ENCODE measurements at places on chromosomes 4 and X.

GRCh38 chrX:150459196-150459595, 96.1 kb downstream of the MAMLD1 start:
- no peak for DNase-seq

GRCh38 chr4:82380344-82380743, 6.6 kb upstream of the HNRNPD start:
- DNase-seq: no peak

GRCh38 chr4:151227172-151227571, 49.8 kb upstream of the PRSS48 start:
- no peak for DNase-seq

DNA sequence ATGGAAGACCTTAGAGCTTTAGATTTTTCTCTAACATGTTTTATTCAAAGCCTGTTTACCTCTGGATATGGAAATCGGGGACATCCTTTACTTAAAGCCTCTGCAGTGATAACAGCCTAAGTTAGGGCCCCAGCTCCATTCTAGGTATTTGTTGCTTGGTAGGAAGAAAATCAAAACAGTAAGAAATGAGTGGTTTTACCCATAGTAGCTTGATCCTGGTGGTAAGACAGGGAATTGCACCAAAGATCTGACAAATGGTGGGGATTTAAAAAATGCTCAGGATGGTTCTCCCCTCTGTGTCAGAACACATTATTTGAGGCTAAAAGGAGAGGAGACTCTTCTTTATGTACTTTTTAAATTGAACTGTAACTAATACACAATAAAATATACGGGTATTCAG, 52.4 kb downstream of the AFF2 start:
- no peak for DNase-seq

DNA sequence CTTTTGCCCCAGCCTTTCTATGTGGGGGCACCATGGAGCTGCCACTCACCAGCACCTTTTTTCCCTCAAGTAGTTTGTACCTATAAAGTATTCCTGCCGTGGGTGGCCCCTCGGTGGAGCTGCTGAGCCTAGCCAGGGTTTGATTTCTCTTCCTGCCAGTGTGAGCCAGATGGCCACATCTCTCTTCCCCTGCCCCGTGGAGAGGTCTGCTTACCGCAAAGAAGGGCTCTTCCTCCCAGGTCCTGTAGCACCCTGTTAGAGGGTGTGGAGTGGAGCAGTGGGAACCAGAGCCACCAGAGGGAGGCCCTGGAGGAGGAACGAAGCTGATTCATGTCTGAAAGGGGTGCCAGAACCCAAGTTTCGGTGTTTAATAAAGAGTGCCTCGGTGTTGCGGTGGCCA, 95.4 kb downstream of the PTTG2 start:
- no peak for DNase-seq

GRCh38 chrX:12977761-12978204, 2.9 kb downstream of the TMSB4X start:
- DNase-seq: no peak

DNA sequence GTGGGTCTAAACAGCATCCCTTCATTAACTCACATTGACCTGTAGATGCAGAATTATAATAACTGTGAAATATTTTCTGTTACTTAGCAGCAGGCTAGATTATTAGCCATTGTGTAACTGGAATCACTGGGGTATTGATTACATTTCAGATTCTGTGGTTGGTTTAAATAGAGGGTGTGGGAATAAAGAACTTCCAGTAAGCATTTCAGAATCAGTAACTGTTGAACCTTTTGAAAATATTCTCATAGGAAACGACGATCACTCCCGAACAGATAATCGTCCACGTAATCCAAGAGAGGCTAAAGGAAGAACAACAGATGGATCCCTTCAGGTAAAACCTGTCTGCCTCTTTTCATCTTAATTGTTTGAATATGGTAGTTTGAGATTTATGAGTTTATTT, 33.6 kb downstream of the FMR1 start:
- DNase-seq: no peak

- DNase-seq: no peak
Observed at GRCh38 chr4:112519689-112520597, 4.0 kb upstream of the NEUROG2 start.

DNA sequence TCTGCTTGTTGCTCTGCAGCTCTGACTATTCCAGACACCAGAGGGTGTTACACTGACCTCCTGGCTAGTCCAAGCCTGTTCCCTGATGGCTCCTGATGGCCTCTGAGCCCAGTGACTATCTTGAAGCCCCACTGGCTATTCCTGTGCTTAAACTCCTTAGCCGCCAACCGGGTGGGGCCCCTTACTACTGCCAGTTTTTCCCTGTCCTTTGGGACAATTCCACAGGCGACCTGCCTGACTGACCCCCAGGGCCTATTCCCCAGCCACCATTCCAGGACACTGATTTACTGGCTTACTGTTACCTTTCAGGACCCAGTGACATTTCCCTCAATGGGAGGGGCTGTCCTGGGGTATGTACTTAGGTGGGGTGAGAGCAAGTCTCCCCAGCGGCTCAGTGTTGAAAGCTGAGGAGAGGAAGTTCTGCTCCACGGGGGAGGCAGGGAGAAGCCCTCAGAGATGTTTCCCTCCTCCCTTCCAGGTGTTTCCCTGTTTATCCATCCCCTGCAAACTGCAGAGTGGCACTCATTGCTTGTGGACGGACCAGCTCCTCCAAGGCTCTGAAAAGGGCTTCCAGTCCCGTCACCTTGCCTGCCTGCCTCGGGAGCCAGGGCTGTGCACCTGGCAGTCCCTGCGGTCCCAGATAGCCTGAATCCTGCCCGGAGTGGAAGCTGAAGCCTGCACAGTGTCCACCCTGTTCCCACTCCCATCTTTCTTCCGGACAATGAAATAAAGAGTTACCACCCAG, 4.0 kb downstream of the TIMP1 start:
- no peak for DNase-seq

DNA sequence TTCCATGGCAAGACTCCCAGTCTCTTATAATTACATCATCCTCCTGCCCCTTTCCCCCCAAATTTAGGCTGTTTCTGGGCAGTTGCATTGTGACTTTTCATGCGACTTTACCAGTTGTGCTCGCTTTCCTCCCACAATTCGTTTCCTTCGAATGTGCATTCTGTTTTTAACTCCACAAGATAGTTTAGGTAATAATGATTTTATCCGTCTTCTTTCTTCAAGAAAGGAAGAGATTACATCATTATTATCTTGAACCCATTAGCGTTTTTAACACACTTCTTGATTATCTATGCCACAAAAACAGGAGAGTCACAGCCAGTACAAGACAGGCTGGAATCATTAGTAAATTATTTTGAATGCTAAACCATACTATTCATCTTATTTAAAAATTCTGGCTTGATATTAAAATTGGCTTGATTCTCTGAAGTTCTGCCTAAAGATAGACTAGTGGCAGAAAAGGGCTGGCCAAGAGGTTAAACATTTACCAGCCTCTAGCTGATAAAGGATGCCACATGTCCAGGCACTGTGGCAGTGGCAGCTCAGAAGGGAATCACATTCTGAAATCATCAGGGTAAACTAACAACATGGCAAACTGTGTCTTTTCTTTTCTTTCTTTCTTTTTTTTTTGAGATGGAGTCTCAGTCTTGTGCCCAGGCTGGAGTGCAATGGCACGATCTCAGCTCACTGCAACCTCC, 19.7 kb upstream of the PLA2G12A start:
- DNase-seq: no peak

DNA sequence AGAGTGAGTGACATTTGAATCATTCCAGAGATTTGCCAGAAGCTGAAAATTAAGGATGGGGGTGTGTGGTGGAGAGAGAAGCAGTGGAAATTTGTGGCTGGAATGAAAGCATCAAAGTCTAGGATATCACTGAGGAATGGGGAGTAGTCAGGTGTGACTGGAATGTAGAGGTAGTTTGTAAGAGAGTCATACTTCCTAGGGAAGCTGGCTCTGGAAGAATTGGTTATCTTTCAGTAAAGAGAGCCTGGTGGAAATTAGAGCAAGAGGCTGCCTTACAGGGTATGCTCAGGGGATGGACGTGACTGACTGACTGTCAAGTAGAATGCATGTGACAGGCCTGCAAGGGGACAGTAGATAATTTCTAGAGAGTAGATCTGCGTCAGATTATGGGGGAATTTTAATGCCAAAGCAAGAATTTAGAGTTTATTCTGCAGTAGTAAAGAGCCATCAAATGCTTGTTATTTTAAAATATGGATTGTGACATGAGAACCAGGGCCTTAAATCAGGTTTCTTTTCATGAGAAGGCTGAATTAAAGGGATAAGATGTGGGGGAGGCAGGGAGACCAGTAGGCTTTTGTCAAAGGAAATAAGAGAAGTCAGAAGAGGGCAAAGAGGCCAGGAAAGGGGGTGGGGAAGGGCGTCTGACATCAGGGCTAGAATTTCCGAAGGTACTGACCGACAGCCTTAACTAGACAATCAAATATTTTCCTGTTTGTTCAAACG, 109.9 kb downstream of the AFF1 start:
- no peak for DNase-seq

GRCh38 chr4:35525192-35525978, 718.9 kb downstream of the ARAP2 start:
- no peak for DNase-seq

GRCh38 chrX:10618961-10619360, 1.4 kb downstream of the MID1 start:
- no peak for DNase-seq

GRCh38 chr4:3683077-3683743, 83.0 kb upstream of the ADRA2C start:
- no peak for DNase-seq

DNA sequence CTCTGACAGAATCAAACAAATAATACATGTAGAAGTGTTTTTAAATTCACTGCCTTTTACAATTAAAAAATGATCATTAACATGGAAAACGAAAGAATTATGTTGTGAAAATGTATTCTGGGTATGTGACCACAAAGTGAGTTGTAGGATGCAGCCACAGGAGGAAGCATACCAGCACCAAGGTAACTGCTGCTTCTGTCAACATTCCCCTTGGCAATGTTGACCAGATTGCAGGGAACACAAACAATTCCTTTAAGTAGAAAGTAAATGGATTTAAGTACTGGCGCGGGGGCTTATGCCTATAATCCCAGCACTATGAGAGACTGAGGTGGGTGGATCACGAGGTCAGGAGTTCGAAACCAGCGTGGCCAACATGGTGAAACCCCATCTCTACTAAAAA, 1877.9 kb upstream of the PCDH7 start:
- no peak for DNase-seq

GRCh38 chr4:7831330-7831729, 108.3 kb downstream of the AFAP1 start:
- DNase-seq: peak; percentile 34

DNA sequence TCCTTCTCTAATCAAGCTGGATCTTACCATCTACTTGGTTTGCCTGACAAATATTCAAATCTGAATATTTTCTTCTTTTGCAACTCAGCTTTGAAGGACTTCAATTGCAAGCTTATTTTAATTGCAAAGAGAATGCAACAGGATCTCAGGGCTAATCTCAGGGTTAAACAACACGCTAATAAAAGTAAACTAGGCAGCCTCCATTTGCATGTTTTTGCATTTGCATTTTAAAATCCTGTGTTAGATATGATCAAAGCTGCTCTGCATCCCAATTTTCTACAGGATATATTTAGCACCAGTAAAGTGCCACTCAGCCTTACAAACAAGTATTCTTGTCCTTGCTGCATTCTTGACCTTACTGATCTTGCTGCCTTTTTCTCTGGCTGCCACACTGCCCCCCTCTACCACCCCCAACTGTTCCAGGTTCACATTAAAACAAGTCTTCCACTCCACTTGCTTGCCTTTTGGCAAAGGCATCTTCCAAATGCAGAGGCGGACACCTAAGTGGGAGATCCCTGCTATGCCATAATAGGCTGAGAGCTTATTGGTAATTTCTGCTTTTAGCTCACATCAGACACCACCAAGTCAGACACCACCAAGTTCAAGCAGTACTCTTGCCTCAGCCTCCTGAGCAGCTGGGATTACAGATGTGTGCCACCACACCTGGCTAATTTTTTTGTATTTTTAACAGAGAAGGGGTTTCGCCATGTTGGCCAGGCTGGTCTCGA, 48.1 kb downstream of the GPRIN3 start:
- DNase-seq: no peak

DNA sequence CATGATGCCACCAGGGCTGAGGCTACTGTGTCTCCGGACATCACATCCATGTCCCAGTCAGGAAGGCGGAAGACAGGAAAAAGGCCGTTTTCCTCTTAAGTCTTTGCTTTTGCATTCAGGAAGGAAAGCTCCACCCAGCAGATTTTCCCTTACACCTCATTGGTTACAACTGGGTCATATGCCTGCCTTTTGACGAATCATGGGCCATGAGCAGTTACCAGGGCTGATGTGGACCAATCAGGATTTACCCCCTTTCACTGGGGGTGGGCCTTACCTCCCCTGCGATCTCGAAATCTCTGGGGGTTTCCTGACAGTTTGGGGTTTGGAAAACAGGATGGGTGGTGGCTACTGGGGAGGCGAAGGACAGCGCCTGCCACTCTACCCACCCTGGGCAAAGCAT, 52.5 kb upstream of the GRPEL1 start:
- no peak for DNase-seq

DNA sequence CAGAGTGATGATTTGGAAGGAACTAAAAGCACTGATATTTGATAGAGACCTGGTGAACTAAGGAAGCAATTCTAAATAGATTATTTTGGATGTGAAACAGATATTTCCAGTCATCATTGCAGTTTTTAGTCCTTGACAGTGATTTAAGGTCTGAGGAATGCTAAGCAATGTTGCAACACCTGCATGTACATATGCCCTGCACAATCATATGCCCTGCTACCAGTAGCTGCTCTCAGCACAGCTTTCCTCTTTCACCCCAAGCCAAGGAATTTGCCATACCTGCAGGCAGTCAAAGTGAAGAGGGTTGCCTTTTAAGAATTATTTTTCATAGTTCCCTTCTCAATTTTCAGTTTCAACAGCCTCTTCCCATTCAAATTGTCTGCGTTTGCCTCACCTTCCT, 8.7 kb upstream of the FAM47A start:
- DNase-seq: no peak

- DNase-seq: no peak
Observed at GRCh38 chrX:63434665-63435064, 83.5 kb upstream of the SPIN4 start.

DNA sequence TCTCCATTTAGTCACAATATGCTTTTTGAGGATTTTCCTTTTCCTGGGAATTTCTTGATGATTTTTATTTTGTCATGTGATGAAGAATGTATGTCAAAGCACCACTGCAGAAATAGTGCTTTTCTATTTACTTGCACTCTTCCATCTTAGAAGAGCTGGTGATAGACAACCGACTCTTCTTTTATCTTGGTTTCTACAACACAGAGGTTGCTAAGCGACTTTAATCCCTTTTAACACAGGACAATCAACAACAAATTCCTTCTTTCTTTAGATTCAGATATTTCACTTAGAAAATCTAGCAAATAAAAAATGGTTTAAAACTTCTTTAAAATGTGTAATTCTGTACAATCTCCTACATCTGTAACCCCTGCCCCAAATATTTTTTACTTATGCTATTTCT, 34.6 kb downstream of the TET2 start:
- no peak for DNase-seq

- DNase-seq: no peak
Observed at GRCh38 chr4:114827651-114828050, 229.0 kb downstream of the UGT8 start.

GRCh38 chr4:88706574-88706973, 8.9 kb upstream of the NAP1L5 start:
- DNase-seq: no peak

Data from T-helper 2 cell (primary cell).